ENCODE measurements at places on chromosomes 11 and 22.

GRCh38 chr22:20763630-20764470, 10.1 kb upstream of the SERPIND1 start:
- DNase-seq, result no peak

GRCh38 chr22:39658367-39658766, 87.8 kb downstream of the CACNA1I start:
- no peak for DNase-seq

DNA sequence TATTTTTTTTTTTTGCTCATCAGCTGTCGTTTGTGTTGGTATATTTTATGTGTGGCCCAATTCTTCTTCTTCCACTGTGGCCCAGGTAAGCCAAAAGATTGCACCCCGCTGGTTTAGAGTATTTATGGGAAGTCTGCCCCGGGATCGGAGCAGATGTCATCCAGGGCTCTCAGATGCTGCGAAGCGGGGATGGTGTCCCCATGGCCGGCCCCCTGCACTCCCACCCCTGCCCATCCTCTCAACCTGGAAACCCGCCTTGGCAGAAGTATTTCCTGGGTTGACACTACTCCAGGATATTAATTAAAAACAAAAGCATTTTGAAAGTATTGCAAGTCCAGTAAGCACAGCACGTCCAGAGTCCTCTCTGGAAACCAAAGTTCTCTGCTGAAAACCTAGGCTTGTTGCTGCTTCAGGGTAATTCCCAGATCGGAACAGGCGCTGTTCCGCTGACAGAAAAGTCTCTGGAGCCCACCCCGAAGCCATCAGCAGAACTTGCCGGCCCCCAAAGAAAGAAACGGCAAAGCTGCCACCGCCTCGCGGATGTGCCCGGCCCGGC, 833 bp downstream of the SCUBE2 start:
- no peak for DNase-seq

GRCh38 chr11:45048870-45049691, 97.4 kb upstream of the PRDM11 start:
- peak; percentile 50 for DNase-seq

DNA sequence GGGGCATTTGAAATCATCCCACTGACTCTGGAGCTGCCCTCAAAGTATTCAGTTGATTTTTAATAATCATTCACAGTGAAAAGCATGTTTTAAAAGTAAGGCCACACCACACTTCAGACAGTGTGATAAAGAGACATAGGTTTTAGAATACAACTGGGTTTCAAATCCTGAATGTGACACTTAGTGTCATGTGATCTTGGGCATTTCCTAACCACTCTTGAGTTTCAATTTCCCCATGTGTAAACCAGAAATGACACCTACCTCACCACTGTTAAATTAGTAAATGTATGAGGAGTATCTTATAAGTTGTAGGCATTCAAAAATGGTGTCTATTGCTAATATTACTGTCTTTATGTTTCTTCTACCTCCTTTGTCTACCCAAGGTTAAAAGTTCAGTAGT, 5.4 kb downstream of the TMEM123 start:
- no peak for DNase-seq

DNA sequence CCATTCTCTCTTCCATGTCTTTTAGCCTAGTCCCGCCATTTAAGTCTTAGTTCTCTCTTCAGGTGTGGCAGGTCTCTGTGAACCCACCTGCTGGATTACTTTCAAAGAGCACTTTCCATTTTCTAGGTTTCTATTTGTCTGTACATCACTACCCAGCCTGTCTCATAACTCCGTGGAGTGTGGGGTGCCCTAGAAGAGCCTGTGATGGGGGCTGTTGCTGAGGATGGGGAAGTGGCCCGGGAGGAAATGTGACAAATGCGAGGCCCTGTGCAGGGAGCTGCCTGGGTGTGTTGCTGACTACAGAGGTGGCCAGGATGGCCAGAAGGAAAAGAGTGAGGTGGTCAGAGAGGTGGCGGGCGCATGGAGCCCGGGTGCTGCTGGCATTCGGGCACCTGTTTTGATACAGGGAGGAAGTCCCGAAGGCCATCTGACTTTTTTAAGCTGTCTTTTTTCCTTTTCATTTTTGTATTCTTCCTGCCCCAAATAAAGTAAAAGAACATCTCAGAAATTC, 10.7 kb downstream of the DGCR8 start:
- DNase-seq, result no peak

DNA sequence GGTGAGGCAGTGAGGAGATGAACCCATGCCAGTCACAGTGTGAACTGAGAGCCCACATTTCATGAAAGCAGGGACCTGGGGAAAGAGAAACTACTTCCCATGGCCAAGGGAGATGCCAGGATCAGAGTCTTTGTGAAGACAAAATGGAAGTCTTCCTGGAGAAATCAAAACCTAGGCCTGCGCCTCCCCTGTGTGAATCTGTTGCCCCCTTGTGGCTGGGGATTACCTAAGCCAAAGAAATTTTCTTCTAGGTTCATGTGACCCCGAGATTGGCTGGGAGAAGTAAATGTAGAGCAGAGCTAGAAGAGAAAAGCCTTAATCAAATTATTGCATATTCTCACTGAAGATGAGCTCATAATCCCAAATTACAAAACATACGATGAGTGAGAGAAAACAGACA, 1075.3 kb downstream of the TBC1D22A start:
- peak; percentile 38 for DNase-seq

GRCh38 chr11:111878385-111878848, 548 bp downstream of the FDXACB1 start:
- DNase-seq, result peak; percentile 56

DNA sequence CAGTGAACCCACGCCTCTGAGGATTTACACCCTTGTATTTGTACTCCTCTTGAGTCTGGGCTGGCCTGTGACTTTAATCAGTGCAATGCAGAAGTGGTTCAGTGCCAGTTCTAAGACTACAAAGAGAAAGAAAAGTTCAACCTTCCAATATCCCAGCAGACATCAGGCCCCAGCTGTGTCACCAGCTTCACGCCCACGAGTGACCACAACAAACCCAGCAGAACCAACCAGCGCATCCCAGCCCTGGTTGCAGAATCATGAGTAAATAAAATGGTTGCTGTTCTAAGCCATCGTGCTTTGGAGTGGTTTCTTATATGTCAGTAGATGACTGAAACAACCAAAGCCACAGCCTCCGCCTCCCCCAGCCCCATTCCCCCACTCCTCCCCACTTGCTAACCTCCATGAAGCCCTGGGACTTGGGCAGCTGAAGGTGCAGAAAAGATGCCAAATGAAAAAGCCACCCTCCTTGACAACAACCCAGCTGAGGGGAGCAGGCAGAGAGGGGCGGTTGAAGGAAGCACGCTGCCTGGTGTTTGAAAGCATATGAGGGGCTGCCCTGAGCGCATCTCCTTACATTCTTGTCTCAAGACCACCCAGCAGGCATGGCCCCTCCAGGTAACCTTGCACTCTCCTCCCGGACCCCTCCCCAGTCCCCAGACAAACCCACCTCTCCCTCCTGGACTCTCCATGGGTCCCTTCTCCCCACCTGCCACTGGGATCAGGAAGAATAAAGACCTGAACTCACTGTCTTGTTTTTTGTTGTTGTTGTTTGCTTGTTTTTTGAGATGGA, 20.9 kb downstream of the TSKU start:
- no peak for DNase-seq

- peak; percentile 96 for DNase-seq
Observed at GRCh38 chr11:85815186-85815931, 4.4 kb upstream of the SYTL2 start.

DNA sequence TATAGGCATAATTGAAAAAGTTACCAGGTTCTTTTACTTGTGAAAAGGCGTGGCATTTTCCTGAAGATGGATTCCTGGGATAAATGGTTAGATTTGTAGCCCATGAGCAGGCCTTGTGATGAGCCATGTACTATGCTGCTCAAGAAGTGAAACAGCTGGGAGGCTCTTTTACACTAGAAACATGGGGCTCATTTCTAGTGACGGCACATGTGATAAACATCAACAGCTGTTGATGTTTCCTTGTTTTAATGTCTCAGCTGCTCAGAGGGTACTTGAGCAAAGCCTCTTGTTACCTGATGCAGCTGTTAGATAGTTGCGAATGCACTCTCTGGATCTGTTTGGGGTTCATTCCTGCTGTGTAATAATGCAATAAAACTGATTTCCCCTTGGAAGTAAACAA, 396.8 kb downstream of the GUCY1A2 start:
- DNase-seq, result no peak

- peak; percentile 90 for DNase-seq
Observed at GRCh38 chr11:69280451-69280850, 13.5 kb upstream of the MYEOV start.

GRCh38 chr22:27159716-27160295, 502.4 kb downstream of the MIAT start:
- DNase-seq, result no peak

DNA sequence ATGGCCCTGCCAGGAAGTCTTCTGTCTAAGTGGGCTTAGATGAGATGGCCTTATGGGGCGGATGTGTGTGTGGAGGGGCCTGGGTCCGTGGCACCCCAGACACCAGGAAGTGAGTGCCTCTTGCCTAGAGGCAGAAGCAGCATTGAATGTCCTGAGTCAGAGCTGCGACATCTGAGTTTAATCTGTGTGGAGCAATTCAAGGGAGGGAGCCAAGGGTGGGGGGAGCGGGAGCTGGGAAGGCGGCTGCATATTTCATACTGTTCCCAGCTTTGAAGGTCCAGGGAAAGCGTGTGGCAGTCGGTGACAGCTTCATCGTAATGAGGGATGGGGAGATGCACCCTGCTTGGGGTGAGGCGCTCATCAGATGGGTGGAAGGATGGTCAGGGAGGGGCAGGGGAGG, 73.5 kb upstream of the THY1 start:
- DNase-seq, result peak; percentile 82

- DNase-seq, result no peak
Observed at GRCh38 chr22:31537019-31537535, 40.7 kb downstream of the SFI1 start.

DNA sequence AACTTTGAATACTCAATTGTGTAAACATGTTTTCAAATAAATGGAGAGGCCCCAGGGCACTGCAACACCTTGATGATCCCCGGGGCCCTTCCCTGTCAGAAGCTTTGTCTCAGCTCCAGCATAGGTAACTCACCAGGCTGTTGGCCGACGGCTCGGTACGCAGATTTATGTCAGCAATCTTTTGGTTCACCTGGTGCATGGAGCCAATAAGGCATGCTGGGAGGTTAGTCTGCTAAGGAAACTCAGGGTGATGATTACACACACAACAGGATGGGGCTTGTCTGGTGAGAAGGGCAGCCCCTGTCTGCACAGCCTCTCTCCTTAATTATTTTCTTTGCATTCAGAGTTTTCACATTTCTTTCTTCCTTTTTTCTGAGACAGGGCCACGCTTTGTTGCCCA, 10.8 kb downstream of the FAM227A start:
- no peak for DNase-seq

- no peak for DNase-seq
Observed at GRCh38 chr11:79686703-79687419, 246.0 kb upstream of the TENM4 start.

DNA sequence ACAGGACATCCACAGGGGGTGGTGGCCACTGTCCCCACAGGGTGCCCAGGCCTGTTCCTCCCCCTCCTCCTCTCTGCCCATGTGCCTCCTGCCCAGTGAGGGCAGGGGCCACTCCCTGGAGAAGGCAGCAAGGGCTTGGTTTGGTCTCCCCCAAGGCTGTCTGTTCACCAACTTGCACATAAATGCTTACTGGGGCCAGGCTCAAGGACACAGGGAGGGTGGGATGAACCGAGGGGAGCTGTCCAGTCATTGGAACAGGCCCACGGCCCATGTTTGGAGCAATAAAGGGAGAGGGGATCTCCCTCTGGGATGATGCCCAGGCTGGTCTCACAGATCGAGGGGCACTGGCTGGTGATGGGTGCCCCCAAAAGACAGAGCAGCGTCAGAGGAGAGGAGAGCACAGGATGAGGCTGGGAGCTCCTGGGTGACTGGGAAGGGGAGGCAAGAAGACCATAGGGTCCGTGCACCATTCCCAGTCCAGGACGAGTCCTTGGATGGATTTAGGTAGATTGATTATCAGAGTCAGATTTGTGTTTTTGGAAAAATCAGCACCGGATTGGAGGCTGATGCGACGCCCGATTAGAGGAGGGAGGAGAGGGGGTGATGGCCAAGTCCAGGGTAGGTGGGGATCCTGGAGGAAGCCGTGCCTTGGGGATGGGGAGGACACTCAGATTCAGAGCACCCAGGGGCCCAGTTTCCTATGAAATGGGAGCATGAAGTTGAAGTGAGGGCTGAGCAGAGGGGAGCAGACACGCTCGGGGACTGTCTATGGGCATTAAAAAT, 1.1 kb downstream of the IGLL5 start:
- no peak for DNase-seq

GRCh38 chr11:121578251-121578976, 125.6 kb upstream of the SORL1-AS1 start:
- no peak for DNase-seq

DNA sequence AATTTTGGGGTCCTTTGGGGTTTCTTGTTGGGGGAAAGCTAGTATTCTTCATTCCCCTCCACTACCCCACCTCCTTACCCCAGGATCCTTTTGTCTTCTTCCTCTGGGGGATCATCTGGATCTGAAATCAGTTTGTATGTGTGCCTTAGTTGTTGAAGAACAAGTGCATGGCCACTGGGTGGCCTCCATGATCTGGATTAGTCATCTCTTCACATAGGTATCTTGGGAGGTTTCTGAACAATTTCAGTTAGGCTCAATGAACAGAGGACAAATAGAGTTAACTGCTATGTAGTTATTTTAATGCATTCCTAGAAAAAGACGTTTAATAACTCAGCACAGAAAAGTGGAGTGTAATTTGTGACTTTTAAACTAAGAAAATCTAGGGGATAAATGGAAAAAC, 7.1 kb upstream of the VWA5A start:
- DNase-seq, result no peak

- no peak for DNase-seq
Observed at GRCh38 chr11:118915941-118916841, 9.5 kb downstream of the BCL9L start.

DNA sequence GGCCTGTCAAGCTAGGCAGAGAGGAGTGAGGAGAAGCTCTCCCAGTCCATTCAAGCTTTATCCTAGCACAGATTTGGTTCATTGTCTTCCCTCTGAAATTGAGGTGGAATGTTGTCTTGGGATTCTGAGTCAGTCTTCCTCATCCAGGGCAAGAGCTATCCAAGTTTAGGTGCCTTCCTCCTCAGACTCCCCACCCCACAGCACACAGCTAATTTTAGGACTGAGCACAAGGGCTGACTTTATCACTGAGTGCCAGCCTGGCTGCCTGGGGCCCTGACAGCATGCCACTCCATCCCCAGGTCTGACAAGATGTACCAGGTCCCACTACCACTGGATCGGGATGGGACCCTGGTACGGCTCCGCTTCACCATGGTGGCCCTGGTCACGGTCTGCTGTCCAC, 2.6 kb downstream of the PGAP2 start:
- DNase-seq, result no peak

- no peak for DNase-seq
Observed at GRCh38 chr11:63877658-63878241, 38.8 kb downstream of the MARK2 start.

All from fibroblast of skin of right biceps (primary cell).